ENCODE measurements at places on chromosomes 16 and 17.

- DNase-seq: no peak
Measured at GRCh38 chr17:6110088-6110487, 39.9 kb downstream of the WSCD1 start.

GRCh38 chr17:73389411-73389810 lies 77.6 kb upstream of the CDC42EP4 start:
- DNase-seq: no peak

- DNase-seq: no peak
Measured at GRCh38 chr16:77332792-77333191, 102.0 kb downstream of the ADAMTS18 start.

DNA sequence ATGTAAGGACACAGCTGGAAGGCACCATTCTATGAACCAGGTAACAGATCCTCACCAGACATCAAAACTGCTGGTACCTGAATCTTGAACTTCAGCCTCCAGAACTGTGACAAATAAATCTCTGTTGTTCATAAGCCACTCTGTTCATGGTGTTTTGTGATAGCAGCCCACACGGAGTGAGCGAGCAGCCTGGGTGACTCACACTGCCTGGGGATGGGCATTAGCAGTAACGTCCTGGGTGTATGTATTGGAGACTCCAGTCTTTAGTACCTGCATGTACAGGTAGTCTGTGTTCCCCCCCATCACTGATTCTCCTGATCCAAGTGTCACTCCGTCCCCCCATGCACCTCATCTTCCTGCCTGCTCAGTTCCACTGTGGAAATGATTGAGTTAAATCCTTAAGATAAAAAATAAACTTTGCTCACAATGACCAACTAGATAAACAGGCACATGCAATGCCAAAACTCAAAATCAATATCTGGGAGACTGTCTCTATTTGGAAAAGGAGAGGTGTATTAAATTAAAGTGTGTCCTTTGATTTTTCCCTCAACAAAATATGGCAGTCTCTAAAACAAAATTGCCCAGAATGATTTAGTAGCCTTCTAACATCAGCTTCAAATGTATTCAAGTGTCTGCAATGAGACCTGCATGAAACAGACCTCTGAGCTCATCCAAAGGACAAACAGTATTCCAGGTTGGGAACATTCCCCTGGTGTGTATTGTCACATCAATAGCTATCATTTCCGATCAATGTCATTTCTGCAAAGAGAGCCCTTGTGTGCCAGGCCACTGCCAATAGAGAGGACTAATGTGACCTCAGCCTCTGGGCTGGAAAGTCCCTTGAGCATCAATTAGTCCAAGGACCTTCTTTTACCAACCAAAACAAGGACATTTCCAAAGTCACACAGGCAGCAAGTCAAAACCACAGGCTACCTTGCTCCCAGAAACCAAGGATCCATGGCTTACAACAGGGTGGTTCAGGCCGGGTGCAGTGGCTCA lies 12.2 kb upstream of the VAT1L start:
- DNase-seq: no peak

GRCh38 chr17:10621397-10621796 lies 35.7 kb downstream of the MYH3 start:
- DNase-seq: no peak

- DNase-seq: no peak
Measured at GRCh38 chr16:53912155-53912554, 208.2 kb downstream of the FTO start.

- no peak for DNase-seq
Measured at GRCh38 chr17:74920642-74921025, 2.4 kb downstream of the USH1G start.

DNA sequence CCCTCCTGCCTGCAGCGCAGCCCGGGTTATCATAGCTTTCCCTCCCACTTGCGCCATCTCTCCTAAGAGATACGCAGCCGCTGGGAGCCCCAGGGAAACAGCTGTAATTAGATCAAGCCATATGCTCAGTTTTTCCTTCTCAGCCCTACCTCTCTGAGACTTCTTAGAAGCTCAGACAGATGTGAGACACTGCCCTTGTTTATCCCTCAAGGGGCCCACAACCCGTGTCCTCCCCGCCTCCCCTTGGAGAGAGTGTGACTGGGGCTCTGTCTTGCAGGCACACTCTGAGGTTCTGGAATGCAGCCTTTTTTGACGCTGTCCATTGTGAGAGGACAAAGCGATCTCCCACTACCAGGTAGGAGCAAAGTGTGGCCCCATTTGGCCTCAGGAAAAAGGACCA lies 31.2 kb downstream of the CIBAR2 start:
- DNase-seq: no peak

GRCh38 chr16:85621698-85622428 lies 8.7 kb downstream of the GSE1 start:
- no peak for DNase-seq

- no peak for DNase-seq
Measured at GRCh38 chr16:632486-633335, 1.9 kb downstream of the WFIKKN1 start.

GRCh38 chr16:4358831-4359561 lies 7.9 kb upstream of the PAM16 start:
- peak; percentile 16 for DNase-seq

GRCh38 chr16:81723098-81723723 lies 55.9 kb upstream of the PLCG2 start:
- DNase-seq: peak; percentile 86

GRCh38 chr17:28480278-28480677 lies 6.8 kb downstream of the SLC13A2 start:
- DNase-seq: no peak

- DNase-seq: no peak
Measured at GRCh38 chr16:19415461-19415860, 2.2 kb upstream of the TMC5 start.

- DNase-seq: no peak
Measured at GRCh38 chr17:32159586-32160438, 17.5 kb downstream of the RHOT1 start.

DNA sequence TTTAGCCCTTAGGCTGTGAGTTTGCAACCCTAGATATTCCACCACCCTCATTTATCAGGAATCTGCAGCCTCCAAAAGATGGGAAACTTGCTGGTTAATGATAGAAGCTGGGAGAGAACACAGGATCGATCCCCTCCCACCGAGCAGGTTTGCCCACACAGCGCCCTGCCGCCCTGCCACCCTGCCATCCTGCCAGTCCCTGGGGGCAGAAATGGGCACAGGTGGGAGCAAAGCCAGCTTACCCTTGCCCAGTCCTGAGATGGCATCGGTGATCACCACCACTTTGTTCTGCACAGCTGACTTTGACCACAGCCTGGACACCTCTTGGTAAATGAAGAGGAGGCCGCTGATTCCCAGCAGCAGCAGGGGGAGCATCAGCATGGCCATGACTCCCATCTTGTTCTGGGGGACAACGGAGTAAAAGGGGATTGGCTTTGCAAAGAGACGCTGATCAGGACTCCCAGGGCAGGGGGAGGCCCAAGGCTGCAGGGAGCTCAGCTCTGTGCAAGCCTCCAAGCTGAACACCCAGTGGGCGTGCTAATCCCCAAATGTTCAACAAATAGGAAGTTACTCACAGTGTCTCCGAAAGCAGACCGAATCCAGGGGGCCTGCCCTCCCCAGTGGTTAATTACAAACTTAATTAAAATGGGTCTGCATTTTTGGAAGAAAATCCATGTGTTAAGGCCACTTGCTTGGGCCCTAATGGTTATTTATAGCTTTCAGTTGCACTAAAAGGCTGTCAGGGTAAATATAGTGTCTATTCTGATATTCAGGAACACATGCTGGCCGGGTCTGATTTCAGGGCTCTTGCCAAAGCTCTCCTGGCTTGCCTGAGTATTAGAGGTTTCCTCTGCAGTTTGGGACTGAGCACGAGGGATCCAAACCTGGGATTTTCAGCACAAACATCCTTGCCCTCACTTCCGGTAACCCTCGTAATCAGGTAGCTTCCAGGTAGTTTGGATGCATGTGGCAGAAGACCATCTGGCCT lies at the start of gene DHRS7C:
Gene DHRS7C (minus strand): TSS at position 704 of the 988 bp plus-strand sequence. CDS start 308 bp downstream, at position 396.
- no peak for DNase-seq

GRCh38 chr17:21184570-21184969 lies 29.4 kb downstream of the TMEM11 start:
- no peak for DNase-seq

GRCh38 chr16:57534337-57534880 lies 2.0 kb downstream of the CCDC102A start:
- DNase-seq: no peak

- no peak for DNase-seq
Measured at GRCh38 chr17:57288040-57288772, 31.9 kb downstream of the MSI2 start.

DNA sequence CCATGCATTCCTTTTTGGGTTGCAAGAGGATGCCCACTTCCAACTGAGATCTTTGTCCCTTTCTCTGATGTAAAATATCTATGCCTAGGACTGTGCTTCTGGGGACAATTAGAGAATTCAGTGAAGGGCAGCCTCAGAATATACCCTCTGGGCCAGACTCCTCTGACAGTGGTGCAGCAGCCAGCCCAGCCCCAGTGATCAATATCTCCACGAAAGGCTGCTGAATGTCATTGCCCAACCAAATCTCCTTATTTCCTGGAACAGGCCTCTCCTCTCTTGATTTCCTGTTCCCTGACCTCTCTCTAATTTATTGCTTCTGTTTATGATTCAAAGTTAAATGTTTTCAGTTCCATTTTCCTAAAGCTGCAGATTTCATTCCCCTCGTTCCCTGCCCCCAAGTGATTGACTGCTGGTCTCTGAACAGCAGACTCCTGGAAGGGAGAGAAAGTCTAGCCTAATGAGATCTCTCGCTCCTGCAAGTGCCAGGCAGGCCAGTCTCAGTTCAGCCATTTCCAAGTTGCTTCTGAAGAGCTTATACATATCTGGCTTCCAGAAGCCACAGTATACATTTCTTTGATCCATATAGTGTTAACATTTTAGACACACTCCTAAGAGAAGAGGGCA lies 104.4 kb upstream of the SALL1 start:
- no peak for DNase-seq

GRCh38 chr17:61411261-61412142 lies 11.9 kb downstream of the TBX2 start:
- no peak for DNase-seq

- no peak for DNase-seq
Measured at GRCh38 chr17:59837308-59838051, 55.3 kb downstream of the TUBD1 start.

- DNase-seq: peak; percentile 1
Measured at GRCh38 chr16:14669776-14670175, 24.3 kb downstream of the PLA2G10 start.

DNA sequence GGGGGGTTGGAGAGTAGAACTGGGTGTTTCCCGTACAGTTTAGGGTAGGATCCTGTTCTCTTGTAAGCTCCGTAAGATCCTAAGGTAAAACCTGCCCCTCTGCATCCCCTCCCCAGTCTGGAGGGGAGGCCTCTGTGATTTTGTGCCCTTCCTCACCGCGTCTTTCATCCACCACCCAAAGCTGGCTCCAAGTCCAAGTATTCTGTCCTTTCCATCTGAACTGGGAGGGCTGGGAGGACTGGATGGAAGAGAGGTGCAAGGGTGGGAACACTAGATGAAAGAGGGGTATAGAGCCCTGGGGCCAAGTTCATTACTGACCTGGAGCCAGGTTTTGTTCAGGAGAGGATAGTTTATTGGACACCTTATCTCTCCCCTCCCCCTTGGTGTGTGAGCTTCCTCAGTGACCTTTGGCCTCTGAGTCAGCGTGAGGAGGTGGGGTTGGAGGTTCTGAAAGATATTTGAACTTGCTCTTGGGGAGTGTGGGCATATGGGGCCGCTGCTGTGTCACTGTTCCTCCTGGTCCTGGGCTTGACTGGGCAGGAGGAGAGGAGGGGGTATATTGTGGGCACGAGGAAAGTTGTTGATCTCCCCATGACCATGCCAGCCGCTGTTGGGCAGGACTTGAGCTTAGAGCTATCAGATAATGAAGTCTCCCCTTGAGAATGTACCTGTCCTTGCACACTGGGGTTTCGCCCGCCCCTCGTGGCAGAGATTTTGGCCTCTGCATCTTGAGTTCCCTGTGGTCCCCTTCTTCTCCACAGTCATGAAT lies 1.6 kb downstream of the LASP1 start:
- no peak for DNase-seq

DNA sequence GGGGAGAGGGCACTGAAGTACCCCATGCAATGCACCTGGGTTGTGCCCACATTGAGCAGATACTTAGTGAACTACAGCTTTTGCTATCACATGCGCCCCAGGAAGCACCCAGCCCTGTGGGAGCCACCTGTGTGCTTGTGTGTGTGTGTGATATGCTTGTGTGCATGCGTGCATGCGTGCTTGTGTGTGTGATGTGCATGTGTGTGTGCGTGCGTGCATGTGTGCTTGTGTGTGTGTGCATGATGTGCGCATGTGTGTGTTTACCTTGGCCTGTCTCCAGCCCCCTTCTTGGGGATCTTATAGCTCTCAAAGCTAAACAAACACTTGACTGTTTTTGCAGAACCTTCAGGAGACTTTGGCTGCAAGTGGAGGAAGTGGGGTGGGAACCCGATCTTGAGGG lies 841 bp downstream of the C16orf89 start:
- DNase-seq: no peak

GRCh38 chr17:77769215-77769614 lies 189.3 kb upstream of the TNRC6C start:
- peak; percentile 55 for DNase-seq

- DNase-seq: no peak
Measured at GRCh38 chr16:79480056-79480455, 120.5 kb downstream of the MAF start.

GRCh38 chr17:35087731-35088355 lies 24.3 kb upstream of the RFFL start:
- DNase-seq: no peak

GRCh38 chr17:35376245-35376644 lies 2.8 kb upstream of the SLFN11 start:
- DNase-seq: no peak

- DNase-seq: peak; percentile 33
Measured at GRCh38 chr17:74493331-74493833, 26.9 kb downstream of the CD300A start.

GRCh38 chr16:77509796-77510195 lies 75.0 kb upstream of the ADAMTS18 start:
- DNase-seq: no peak

GRCh38 chr16:85300406-85300968 lies 188.2 kb upstream of the CIBAR2 start:
- no peak for DNase-seq

DNA sequence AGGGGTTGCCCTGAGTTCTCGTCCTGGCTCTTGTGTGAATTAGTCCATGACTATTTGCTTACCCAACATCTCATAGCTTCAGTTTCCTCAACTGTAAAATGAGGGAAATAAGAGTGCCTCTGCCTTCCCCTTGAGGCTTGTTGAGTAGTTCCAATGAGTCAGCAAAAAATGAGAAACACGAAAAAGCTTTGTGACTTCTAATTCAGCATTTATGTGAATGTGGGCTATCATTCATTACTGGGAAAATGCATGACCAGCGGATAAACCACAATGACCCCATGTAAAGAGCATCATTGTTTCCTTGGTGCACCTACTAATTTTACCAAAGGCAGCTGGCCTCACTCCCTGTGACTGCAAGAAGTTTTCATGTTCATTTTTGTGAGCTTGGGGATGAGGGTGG lies 374.6 kb upstream of the HSBP1 start:
- no peak for DNase-seq

DNA sequence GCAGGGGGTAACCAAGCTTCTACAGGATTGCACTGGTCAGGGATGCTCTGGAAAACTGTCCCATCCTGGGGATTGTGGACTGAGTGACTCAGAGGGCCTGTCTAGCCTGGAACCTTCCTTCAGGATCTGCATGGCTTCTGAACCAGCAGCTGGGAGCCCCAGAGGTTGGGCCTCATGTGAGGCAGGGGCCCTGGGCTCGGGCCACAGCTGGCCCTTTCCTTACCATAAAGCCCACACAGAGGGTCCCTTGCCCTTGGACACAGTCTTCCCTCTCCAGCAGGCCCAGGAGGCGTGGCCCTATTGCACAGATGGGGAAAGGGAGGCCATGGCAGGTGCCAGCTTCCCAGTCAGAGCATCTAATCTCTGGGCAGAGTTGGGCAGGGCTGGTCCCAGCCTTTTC lies 30.5 kb downstream of the ADCY7 start:
- no peak for DNase-seq
